ENCODE measurements at places on chromosomes 1 and 21. TPM values are rescaled to one million over a fixed set of nuclear protein-coding genes. Genes with fewer than 3 reads are reported as not detected.

MAEL gene
- not detected for total RNA-seq

FMO2 gene
- 27.9 TPM for total RNA-seq

C1orf167 gene
- total RNA-seq, result not detected

BTBD8 gene
- 2.9 TPM for total RNA-seq

CFHR2 gene
- not detected for total RNA-seq

TRNP1 gene
- total RNA-seq, result 17.4 TPM

SELP gene
- total RNA-seq, result 1.4 TPM

CD5L gene
- total RNA-seq, result not detected
